Hypothalamus (tissue), 51 donors: ENCODE measurements at places on chromosomes 13 and 19.
A peak's percentile ranks its signal among the peaks of the same experiment; 100 is the strongest.

DNA sequence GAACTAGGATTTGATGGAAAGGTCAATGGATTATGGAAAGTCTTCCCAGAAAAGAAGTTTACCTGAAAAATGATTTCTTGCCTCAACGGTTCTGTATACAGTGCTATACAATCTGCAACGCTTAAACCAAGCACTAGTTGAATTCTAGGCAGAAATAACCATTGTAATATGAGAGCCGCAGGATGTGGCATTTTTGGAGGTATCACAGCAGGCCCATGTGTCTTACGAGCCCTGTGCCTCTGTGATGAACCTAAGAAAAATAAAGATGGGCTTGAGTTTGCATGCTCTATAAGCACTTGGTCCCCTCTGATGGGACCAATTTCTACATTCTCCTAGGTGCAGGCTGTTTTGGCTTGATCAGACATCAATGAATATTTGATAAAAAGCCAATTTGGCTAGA is 78.7 kb upstream of the RFC3 start:
- no peak for DNase-seq

DNA sequence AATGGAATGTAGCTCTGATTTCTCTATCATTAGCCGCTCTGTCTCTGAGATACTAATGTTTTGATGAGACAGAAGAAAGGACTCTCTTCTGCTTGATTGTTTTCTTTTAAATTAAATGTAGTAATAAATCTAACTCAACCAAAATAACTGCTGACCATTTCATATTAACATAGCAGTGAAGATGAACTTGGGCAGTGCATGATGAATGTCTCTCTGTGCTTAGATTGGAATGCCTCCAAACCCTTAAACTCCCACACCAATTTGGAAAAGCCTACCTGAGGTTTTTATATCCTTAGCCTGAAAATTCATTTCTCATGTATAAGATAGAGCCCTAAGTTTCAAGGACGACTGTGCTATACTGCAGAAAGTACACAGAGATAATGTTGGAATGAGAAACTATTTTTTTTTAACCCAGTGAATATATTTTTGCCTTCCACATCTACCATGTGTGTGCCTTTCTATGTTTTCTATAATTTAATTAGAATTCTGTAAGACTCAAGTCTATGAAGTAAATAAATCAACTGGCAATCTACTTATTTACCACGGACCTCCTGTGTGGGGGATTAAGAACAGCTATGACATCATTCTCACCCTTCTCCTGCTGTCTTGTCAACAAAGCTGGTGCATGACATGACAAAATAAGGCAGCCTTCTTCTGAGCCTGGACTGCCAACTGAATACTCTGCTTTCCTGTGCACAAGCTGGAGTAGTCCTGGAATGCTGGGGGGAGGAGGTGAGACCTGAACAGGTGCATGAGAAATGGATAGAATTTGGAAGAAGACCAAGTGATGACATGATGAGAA is 155.5 kb downstream of the FGF9 start:
- no peak for DNase-seq

- DNase-seq = no peak
These were observed 772.0 kb downstream of the DIAPH3 start for GRCh38 chr13:59391696-59392095.

- DNase-seq = no peak
These were observed 2.9 kb downstream of the C3 start for GRCh38 chr19:6717441-6717971.

DNA sequence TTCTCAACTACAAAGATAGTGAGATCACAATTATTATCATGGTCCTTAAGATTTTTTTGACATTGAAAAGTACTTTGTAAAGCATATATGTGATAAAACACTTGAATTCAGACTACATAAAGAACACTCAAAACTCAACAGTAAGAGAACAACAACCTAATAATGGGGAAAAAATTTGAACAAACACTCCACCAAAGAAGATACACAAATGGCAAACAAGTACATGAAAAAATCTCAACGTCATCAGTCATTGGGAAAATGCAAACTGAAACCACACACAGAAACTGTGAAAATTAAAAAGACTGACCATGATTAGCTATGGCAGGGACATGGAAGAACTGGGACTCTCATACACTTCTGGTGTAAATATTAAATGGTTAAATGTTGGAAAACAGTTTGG is 70.9 kb downstream of the SPRYD7 start:
- no peak for DNase-seq

DNA sequence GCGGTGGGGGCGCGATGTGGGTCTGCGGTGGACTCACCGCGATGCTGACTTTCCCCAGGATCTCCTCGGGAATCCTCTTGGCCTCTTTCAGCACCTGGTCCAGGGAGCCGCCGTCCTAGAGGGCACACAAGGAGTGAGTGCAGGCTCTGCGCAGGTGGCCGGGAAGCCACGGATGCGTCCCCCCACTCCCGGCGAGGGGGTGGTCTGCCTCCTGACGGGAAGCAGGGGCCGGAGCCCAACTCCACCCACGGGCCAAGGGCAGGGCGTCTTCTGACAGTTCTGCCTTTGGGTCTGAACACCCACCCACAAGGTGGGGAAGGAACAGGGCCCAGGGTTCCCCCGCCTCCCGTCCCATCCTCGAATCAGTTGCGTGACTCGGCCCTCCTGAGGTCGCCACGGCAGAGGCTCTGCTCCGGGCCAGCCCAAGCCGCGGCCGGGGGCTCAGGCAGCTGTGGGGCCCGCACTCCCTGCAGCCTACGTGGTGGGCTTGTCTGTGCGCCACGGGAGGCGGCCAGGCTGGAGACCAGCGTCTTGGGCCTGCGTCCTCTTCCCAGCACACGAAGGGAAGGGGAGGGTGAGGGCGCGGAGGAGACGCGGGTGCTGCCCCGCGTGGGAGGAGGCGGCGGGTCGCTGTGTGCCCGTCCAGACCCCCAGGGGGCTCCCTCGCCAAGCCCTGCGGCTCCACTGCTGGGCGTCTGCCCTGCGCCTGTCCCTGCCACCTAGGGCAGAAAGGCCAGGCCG is 21.4 kb downstream of the MAP2K2 start:
- no peak for DNase-seq

DNA sequence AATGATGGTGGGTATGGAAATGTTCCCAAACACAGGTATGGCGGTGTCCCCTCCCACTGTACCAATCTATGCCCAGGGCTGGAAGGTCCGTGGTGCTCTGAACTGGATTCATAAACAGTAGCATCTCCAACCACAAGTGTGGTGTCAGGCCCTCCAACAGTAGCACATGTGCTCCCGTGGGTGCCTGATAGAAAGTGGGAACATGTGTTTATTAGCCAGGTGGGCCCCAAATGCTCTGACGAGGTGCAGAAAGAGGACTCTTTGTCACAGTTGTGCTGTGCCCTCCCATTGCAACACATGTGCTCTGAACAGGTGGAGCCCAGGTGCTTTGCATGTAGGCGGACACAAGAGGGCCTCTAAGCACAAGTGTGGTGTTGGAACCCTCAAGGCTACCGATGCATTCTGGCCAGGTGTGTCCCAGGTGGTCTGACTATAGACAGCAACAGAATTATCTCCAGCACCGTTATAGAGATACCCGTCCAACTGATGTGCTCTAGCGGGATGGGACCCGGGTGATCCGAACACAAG is 75.4 kb upstream of the ZNF30 start:
- DNase-seq = no peak

GRCh38 chr19:44866664-44867063 is 20.6 kb downstream of the NECTIN2 start:
- DNase-seq = no peak

- DNase-seq = no peak
These were observed 396.9 kb downstream of the KCTD12 start for GRCh38 chr13:76489274-76489673.

GRCh38 chr19:12133069-12133468 is 7.1 kb downstream of the ZNF20 start:
- DNase-seq = no peak

DNA sequence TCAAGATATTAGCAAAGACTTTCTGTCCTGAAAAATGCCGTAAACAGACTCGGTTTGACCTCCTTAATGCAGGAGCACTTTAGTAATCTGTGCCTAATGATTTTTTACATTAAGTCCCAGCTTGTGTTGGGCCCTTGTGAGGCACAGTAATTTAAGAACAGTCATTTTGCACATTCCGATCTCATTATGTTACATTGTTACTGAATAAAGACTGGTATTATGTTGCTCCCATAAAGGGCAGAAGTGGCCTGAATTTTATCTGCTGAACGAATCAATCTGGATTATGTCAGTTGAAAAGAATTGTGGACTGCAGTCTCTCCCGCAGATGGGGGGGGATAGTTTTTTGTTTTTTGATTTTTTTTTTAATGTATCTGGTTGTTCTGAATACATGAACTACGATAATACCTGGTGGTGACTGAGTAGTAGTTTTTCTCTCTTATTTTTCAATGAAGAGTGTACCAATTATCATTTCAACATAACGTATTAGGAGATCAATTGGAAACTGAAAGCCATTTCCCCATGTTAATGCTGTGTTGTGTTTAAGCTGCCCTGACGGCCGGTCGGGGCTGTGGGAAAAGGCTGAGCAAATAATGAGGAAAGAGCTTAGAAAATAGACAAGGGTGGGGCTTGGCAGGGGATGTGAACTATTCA is 290.2 kb downstream of the ZNF536 start:
- no peak for DNase-seq

GRCh38 chr13:21796775-21797514 is 126.1 kb downstream of the FGF9 start:
- DNase-seq = no peak

DNA sequence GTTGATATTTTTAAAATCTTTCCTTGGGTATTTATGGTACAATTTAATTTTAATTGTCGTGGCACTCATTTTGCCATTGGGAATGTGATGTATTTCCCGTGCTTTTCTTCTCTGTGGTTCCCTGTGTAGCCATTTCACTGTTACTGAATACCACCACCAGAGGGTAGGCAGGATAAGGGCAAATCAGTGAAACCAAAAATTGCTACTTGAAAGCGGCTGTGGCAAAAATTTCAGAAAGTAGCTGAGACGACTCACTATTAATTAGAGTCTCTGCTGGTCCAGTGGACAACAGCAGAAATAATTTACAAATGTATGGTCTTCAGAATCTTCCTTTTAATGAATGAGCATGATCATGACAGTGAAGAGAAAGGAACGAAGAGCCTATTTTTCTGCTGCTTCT is 34.4 kb upstream of the MIR17HG start:
- DNase-seq = peak; percentile 3

DNA sequence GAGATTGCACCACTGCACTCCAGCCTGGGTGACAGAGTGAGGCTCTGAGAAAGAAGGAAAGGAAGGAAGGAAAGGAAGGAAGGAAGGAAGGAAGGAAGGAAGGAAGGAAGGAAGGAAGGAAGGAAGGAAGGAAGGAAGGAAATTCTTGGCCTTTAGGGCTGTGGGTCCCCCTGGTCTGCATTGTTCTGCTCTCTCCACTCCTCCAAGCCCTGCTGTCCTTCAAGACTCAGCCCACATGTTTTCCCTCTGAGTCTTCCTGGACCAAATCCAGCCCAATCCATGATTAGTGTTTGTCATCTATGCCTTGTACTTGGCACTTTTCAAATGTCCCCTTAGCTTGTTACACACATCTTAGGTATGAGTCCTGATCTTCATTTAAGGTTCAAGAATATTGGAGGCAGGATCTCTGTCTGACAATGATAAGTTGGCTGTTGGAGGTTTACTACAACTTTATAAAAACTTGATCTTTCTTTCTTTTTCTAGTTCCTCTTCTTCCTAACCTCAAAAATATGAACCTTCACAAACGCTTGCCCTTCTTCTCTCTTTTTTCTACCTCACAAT is 48.8 kb upstream of the INTS6 start:
- no peak for DNase-seq

DNA sequence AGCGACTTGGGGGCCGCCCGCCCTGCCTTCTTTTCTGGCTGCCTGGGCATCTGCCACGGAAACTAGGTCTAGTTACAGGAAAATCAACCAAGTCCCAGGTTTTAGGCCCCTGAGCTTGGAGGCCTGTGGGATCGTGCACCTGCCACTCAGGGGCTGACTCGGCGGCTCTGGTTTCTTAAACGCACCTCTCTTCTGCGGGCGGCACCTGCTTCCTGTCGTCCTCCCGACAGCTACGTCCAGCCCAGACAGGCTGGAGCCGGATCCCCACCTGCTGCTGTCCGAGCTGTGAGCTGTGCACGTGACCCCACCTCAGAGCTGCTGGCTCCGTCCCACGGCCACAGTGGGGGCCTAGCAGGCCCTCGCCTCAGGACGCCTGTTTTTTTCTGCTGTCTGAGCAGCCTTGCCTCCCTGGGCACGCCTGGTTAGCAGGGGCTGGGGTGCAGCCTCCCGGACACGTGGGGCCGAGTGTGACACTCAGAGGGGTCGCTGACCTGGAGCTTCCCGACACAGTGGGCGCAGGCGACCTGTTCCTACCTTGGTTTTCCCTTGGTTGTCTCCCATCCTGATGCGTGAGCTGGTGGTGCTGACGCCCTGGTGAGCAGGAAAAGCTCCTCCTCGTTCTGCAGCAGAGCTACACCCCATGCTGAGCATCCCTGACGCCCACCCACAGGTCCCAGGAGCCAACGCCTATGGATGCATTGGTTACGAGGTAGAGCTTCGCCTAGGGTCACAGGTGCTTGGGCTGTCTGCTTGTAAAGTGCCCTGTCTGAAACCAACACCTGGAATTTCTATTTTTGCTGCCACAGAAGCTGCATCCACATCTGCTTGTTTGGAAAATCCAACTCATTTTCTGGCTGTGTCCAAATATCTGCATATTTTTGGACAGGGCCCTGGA is 17.5 kb downstream of the TMEM255B start:
- no peak for DNase-seq

DNA sequence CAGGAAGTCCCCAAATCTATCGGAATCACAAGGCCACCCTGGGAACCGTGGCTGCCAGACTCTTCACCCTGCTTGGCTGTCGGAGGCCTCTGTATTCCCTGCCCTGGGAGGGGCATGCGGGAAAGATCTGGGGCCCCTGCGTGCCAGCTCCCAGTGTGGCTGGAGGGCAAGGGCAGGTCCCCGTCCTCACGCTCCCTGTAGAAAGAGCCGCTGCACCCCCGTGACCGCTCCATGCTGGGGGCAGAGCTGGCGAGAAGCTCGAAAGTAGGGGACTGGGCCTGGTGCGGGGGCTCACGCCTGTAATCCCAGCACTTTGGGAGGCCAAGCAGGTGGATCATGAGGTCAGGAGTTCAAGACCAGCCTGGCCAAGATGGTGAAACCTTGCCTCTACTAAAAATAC is 208.4 kb upstream of the SOX1 start:
- no peak for DNase-seq

DNA sequence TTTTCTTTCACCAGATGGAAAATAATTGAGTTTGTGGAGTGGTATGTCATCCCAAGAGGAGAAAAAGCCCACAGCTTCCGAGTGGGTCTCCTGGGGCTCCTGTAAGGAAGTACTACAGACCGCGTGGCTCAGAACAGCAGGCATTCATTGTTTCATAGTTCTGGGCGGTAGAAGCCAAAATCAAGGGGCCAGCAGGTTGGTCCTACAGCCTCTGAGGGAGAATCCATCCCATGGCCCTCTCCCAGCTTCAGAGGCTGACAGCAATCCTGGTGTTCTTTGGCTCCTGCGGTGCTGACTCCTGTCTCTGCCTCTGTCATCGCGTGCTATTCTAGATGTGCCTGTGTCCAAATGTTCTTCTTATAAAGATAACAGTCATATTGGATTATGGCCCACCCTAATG is 362.6 kb downstream of the FGF14 start:
- no peak for DNase-seq
